ENCODE measurements at places on chromosomes 5 and 9. TPM values are rescaled to one million over a fixed set of nuclear protein-coding genes. Genes with fewer than 3 reads are reported as not detected.

DNA sequence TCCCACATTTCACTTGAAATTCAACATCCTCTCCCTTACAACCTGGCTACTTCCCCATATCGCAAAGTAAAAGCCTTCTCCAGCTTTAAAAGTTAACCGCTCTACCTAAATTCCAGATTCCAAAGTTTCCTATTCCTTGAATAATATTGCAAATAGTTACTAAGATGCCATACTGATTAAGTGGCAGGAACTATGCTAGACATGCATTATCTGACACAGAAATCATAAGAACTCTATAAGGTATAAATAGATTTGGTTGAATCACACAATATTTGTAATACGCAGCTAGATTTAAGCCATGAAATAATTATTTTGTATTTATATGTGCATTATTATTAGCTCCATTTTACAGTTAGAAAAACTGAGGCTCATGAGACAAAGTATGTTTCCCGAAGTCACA is 92.8 kb downstream of the NFIB start:
- peak; percentile 66 for DNase-seq

- DNase-seq = peak; percentile 91
Measured at GRCh38 chr9:95004411-95005277, 278.1 kb downstream of the AOPEP start.

DNA sequence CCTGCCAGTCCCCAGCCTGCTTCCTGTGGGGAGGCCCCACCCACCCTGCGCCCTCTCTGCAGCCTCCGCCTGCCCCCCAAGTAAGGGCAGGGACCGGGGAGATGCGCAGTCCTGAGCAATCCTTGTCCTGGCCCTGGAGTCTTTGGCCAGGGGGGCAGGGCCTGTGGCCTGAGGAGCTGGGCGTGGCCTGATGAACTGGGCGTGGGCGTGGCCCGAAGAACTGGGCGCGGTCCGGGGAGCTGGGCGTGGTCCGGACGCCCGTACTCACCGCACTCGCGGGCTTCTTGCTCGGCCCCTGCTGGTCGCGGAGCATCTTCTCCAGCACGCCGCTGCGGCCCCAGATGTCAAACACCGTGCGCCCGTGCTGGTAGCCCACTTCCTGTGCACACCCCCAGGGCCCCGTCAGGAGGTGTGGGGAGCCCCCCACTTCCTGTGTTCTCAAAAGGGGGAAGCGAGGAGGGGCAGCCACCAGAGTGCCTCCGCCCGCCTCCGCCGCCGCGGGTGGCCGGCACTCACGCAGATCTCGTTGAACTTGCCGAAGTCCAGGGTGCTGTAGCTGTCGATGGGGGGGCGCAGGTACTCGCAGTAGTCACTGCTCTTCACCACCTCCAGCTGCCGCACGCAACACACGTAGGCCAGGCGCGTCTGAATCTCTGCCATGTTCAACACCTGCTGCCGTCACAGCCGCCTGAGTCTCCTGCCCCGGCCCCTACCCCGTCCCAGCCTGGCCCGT is 2.7 kb upstream of the NSMF start:
- DNase-seq = peak; percentile 94

GRCh38 chr5:170640731-170641588 is 137.1 kb downstream of the KCNIP1 start:
- DNase-seq = peak; percentile 36

DNA sequence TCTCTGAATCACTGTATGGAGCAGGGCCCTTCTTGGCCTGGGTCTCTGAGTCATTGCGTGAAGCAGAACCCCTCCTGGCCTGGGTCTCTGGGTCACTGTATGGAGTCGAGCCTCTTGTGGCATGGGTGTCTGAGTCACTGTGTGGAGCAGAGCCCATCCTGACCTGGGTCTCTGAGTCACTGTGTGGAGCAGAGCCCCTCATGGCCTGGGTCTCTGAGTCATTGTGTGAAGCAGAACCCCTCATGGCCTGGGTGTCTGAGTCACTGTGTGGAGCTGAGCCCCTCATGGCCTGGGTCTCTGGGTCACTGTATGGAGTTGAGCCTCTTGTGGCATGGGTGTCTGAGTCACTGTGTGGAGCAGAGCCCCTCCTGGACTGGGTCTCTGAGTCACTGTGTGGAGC is 94.0 kb upstream of the RAPGEF1 start:
- DNase-seq = no peak

Gene TRPM6
- under 0.01 TPM for total RNA-seq

Gene MEIKIN
- not detected for total RNA-seq

Gene ENG
- total RNA-seq = 60.8 TPM

Gene NUTM2F
- not detected for total RNA-seq

Gene MAMDC2
- total RNA-seq = 1.5 TPM
